ENCODE measurements at places on chromosomes 12 and 14. TPM values are rescaled to one million over a fixed set of nuclear protein-coding genes. Genes with fewer than 3 reads are reported as not detected.

Gene OVCH1
- total RNA-seq: not detected

DNA sequence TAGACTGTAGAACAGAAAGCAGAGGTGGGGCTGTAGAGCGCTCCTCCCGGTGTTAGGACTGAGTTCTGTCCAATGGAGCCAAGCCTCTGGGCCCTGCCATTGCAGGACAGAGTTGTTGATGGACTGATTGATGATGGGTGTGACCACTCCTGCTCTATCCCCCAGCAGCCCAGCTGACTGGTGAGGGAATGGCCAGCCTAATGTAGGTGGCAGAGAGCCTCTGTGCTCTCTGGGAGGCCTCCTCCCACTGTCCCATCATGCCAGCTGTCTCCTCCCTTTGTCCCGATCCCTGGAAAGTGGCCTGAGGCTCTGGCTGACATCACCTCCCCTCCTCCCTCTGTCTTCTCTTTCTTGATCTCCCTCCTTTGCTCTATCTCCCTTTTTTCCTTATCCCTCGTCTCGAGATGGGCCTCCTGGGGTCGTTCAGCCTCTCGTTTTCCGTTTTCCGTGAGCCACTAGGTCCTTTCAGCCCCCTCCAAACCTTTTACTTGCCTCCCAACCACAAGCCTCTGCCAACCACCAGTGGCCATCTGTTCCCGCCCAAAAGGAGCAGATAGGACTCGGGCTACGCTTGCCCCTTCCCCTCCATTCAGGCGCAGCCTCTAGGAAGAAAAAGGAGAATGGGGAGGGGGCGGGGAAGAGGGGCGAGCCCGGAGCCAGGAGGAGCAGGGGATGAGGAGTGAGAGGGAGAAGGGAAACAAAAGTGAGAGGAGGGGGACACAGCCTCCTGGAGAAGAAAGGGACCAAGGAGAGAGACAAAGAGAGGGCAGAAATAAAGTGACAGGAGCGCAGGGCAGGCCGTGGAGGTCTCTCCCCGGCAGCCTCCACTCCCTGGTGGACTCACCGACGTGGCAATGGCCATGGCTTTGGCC lies 572 bp downstream of the EFS start:
- no peak for DNase-seq

DNA sequence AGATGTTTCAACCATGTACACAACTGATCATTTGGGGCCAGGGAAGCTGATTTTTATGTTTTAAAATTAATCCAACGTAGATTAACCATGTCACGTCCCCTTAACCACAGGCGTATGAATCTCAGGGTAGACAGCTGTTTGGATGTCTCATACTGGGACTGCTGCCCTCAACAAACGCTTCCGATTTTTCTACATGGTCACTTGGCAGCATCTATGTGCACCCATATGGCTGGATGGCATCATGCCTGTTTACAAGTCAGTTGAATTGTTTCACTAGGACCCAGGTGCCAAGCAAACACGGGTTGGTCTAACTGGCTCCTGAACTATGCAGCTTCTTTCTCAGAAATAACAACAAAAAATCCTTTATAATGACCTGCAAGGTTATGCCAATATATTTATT lies 393.8 kb downstream of the NPAS3 start:
- DNase-seq: no peak

DNA sequence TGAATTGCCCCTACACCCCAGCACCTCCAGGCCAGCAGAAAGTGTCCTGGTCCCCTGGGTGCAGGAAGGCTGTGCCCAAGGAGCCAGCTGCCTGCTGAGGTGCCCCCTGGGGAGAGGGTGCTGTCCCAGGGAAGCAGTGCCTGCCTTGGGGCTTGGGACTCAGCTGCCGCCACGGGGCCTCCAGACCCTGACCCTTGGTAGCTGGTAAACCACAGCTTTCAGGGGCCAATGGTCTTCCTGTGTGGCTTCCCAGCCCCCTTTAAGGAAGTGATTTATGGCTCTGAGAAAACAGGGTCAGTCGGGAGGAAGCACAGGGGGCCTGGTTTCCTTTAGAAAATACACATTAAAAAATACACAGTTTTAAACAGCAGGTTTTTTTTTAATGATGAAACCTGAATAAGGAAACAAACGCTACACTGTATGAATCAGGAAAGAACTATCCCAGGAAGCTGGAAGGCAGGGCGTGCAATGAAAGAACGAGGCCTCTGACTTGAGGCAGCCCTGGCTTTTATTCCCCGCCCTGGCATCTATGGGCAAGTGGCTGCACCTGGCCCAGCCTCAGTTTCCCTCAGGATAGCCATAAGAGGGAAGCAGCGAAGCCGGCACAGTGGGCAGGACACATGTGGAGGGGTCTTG lies 40.6 kb upstream of the EML1 start:
- DNase-seq: no peak

GRCh38 chr12:68185598-68185997 lies 26.1 kb upstream of the IFNG start:
- no peak for DNase-seq

Measured in T-cell (primary cell).